NAMALWA (cell line): ENCODE measurements at places on chromosomes 2 and 18.
A peak's percentile ranks its signal among the peaks of the same experiment; 100 is the strongest.

GRCh38 chr2:173568054-173568453, 213.4 kb downstream of the CDCA7 start:
- peak; percentile 35 for DNase-seq

GRCh38 chr2:83817511-83817910, 641.6 kb downstream of the SUCLG1 start:
- peak; percentile 39 for DNase-seq

DNA sequence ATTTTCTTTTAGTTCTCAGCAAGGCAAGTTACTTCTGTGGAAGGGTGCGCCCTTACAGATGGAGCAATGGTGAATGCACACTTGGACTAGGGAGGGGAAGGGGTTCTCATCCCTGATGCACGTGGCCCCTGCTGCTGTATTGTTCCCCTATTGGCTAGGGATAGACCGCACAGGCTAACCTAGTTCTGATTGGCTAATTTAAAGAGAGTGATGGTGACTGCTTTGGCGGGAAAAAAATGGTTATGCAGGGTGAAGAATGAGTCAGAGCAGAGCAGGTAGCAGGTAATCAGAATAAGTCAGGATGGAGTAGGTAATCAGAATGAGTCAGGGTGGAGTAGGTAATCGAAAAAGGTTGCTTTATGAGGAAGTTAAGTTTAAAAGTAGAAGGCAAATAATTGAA, 171.5 kb downstream of the MTCL1 start:
- DNase-seq = no peak

- DNase-seq = no peak
Observed at GRCh38 chr18:71878226-71878625, 665.9 kb downstream of the CBLN2 start.

- DNase-seq = no peak
Observed at GRCh38 chr2:169741-170140, 94.1 kb downstream of the SH3YL1 start.

DNA sequence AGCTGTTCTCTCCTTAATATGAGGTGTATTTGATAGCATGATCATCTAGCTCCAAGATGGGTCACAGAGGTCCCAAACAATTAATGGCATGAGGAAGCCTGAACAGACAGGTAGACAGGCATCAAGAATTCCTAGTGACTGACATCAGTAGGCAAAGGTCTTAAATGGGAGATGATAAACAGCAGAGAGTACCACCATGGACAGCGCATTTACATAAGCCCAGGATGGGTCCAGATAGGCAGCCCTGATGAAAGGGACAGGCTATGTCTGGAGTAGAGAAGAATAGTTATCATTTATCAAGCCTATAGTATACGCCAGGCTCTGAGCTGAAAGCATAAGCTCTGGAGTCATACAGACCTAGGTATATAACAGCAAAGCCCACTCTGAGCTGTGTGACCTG, 434.7 kb upstream of the SETBP1 start:
- no peak for DNase-seq

- no peak for DNase-seq
Observed at GRCh38 chr2:523698-524270, 153.4 kb downstream of the TMEM18 start.

GRCh38 chr2:98824256-98825019, 93.5 kb upstream of the MGAT4A start:
- no peak for DNase-seq

GRCh38 chr2:117359266-117359914, 455.1 kb upstream of the DDX18 start:
- DNase-seq = no peak

GRCh38 chr18:49206717-49207116, 253.7 kb downstream of the DYM start:
- no peak for DNase-seq

GRCh38 chr2:23427350-23427749, 42.4 kb downstream of the KLHL29 start:
- DNase-seq = no peak

- no peak for DNase-seq
Observed at GRCh38 chr18:69998523-69998987, 50.9 kb upstream of the CD226 start.

GRCh38 chr2:85253890-85254289, 73.9 kb downstream of the TGOLN2 start:
- DNase-seq = no peak

DNA sequence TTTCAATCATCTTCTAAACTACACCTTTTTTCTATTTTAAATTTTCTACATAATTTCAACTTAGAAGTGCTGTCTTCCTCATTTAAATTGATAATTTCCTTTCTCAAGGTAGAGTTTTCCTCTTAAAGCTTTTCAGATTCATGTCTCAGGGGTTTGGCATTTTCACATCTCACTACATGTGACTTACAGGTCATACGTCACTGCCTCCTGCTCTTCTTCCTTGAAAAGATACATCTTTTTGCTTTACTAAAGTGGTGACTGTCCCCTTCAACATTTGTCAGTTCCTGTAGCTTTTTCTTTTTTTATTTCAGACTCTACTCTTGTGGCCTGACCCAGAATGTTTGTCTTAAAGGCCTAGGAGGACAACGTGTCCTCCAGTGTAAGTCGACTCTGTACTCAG, 17.1 kb upstream of the RUFY4 start:
- no peak for DNase-seq

DNA sequence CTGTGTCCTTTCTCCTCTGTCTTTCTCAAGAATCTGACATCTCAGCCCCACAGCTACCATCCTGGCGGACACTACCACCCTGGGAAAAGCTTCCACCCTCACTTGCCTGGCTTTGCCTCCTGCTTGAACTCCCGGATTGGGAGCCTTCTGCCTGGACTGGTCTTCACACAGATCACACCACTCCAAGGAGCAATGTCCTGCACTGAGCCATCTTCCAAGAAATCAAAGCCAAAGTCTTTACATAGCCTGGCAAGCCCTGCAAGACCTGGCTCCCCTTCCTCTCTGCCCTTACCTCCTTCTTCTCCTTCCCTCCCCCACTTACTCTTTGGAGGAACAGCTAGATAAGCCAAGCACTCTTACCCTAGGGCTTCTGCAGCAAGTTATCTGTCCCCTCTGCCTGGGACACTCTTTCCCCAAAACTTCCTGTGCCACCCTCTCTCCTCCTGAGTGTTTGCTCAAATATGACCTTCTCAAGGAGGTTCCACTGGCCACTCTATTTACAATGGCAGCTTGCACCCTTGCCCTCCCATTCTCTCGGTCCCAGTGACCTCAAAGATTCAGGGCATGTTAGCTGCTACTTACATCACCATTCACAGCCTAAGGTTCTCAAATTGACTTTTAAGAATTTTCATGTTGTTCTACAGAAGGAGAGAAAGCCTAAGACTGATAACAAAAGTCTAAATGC, 9.7 kb downstream of the ATP8B1 start:
- DNase-seq = no peak

GRCh38 chr2:212141499-212141898, 397.1 kb downstream of the ERBB4 start:
- no peak for DNase-seq

DNA sequence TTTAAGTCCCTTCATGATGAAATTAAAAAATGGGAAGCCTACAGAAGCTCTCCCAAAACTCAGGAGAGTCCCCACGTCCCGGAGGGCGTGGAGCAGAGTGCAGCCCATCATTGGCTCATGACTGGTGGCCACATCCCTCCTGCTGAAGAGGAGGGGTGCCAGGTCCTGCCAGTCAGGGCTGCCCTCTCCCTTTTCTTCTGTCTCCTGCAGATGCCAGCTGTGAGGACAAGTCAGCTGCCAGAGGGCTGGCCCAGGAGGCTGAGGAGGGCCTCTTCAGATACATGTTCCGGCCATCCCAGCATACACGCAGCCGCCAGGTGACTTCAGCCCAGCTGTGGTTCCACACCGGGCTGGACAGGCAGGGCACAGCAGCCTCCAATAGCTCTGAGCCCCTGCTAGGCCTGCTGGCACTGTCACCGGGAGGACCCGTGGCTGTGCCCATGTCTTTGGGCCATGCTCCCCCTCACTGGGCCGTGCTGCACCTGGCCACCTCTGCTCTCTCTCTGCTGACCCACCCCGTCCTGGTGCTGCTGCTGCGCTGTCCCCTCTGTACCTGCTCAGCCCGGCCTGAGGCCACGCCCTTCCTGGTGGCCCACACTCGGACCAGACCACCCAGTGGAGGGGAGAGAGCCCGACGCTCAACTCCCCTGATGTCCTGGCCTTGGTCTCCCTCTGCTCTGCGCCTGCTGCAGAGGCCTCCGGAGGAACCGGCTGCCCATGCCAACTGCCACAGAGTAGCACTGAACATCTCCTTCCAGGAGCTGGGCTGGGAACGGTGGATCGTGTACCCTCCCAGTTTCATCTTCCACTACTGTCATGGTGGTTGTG, 2.6 kb downstream of the INHA start:
- no peak for DNase-seq

GRCh38 chr18:36349552-36349951, 52.0 kb downstream of the FHOD3 start:
- DNase-seq = no peak

DNA sequence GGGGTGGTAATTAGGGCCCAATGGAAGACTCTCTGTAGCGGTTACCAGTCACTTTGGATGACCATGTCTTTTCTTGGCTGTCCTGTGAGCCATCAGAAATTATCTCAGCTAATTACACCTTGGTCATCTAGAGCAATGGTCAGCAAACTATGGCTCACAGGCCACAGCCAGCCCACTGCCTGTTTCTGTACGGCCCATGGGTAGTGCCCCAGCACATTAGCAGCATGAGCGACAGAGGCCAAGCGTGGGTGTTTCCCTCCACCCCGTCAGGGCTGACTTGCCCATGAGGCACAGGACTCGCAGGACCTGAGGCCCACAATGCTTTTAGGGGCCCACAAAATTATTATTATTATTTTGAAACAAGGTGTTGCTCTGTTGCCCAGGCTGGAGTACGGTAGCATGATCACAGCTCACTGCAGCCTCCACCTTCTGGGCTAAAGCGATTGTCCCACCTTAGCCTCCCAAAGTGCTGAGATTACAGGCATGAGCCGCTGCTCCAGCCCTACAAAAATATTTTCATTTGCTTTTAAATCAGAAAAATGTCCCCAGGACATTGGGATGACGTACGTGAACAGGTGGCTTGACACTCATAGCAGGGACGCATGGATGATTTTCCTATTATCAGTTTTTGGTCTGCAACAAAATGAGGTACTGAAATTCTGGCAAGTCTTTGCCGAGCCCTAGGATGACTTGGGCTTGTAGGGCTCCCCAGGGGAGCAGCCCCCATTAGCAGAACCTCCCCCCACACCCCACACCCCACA, 29.3 kb upstream of the CEP68 start:
- DNase-seq = peak; percentile 83

DNA sequence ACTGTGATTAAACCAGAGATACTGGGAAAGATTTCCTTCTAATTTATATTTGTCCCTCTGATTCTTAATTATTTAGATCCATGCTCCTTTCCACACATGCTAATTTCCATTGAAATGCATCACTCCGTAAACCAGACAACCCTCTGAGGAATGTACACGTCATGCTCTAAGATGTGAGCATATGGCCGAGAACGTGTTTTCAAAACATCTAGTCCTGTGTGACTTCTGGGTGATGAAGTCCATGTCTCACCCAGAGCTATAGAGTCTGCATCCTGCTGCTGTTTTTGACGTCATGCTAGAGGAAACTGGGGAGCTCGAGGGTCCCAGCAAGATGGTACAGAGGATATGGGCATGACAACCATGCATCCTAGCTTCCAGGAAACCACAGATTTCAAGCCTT, 53.6 kb downstream of the CAPN13 start:
- no peak for DNase-seq

GRCh38 chr18:61569176-61569892, 236.1 kb downstream of the CDH20 start:
- no peak for DNase-seq

DNA sequence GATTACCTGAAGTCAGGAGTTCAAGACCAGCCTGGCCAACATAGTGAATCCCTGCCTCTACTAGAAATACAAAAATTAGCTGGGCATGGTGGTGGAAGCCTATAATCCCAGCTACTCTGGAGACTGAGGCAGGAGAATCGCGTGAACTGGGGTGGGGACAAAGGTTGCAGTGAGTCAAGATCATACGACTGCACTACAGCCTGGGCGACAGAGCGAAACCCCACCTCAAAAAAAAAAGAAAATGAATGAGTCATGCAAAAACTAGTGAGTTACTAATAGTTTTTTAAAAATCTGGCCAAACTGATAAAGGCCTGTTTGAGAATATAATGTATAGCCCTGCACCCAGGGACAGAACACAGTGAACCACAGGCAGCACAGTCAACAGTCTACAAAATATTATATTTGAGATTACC, 17.5 kb downstream of the AFG3L2 start:
- no peak for DNase-seq

- no peak for DNase-seq
Observed at GRCh38 chr18:75339936-75340605, 87.4 kb downstream of the SMIM21 start.

DNA sequence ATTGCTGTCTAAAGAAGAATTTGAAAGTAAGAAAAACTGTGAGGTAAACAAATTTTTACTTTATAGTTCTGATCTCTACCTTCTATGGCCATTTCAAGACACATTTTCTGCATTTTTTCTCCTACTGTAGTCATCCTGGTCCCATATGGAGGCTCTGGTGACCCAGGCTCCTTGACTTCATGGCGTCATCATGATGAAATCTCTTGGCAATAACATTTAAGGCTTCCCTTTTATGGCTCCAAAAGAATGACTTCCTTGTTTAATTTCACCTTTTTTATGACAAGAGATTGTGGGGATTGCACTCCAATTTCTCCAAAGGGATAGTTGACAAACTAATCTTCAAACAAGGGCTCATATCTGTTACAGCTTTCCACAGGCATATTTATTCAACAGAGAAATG, 143.0 kb upstream of the SCN7A start:
- no peak for DNase-seq

- DNase-seq = no peak
Observed at GRCh38 chr18:23888881-23889280, 125.7 kb upstream of the TTC39C start.

DNA sequence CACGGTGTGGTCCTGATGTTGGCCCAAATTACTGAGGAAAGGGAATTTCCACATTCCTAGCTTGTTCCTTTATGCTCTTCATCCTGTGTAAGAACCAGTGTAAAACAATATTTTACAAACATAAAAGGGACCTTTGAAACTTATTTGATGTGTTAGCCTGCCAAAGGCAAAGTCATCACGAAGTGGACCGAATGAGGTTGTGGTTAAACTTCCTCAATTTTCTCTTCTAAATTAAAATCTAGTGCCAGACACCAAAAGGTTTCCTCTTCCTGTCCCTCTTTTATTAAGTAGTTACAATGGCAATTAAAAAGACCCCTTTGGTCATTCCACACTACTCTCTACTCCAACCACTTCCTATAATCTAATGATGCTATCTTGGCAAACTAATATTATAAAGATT, 279.8 kb downstream of the AFF3 start:
- DNase-seq = peak; percentile 46

- DNase-seq = no peak
Observed at GRCh38 chr2:130799295-130799694, 37.4 kb upstream of the ARHGEF4 start.

GRCh38 chr2:108916122-108916795, 72.8 kb downstream of the EDAR start:
- DNase-seq = no peak

DNA sequence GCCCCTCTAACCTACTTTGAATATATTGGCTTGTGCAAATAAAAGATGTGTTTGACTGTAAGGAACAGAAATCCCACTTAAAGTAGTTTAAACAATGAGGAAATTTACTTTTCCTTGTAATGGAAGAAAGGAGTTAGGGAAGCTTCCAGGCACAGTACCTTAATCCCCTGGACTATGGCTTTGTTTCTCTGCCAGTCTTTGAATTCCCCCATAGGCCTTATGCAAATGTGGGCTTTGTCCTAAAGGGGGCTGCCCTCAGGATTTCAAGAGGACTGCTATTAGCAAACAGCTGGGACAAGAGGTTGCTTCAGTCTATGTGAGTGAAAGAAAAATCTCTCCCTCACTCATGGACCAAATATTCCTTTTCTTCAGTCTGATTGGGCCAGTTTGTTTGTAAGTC, 255.1 kb upstream of the THSD7B start:
- DNase-seq = no peak
